ENCODE measurements at places on chromosomes 2 and 18.

DNA sequence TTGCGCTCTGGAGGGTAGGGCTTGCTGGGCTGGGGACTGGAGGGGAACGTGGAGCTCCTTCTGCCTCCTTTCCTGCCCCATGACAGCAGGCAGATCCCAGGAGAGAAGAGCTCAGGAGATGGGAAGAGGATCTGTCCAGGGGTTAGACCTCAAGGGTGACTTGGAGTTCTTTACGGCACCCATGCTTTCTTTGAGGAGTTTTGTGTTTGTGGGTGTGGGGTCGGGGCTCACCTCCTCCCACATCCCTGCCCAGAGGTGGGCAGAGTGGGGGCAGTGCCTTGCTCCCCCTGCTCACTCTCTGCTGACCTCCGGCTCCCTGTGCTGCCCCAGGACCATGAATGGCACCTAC, 4.3 kb downstream of the GPR35 start:
- no peak for DNase-seq

DNA sequence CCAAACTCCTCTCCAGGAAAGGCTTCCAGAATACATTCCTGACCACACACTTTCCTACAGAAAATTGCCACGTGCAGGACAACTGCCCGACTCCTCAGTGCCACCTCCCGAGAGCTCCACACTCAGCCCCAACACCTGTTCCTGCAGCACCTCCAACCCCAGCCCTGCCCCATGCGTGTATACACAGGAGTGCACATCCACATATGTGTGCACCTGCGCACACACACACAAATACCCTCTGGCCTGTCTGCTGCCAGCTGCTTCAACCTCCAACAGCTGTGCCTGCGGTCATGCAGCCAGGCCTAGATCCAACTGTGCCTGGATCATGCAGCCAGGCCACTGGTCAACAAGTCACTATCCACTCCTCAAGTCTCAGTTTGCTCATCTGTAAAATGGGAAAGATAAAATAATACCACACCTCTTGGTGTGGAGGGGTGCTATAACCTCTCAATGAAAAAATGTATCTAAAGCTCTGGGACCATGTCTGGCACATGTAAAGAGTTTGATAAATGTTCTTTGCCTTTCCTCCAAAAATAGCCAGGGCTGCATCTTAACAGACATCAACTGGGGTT, 152.1 kb upstream of the ID2 start:
- DNase-seq = no peak

GRCh38 chr2:227153307-227153706, 10.7 kb downstream of the COL4A4 start:
- no peak for DNase-seq

DNA sequence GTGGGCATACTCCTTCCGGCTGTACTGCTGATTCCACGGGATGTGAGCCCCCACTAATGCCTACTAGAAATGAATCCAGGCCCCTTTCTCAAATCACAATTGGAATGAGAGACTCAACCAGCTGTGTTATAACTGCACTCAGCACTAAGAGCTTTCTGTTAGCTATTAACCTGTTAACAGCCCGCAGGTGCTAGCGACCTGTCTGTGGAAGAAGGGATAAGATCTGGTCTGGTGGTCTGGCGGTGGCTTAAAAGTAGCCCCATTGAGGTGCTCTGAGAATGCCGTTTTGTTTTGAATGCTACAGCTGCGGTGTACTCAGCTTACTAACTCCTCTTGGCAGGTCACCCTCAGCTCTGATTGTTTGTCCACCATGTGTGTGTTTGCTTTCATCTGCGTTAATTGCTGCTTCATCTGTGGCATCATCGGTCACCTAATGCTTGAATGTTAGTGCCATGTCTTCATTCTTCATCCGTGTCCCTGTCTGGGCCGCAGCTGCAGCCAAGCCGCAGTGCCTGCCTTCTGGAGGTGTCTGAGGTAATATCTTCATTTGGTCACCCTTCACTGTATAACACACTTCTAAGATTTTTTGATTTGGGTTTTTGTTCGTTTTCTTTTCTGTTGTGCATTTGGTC, 16.3 kb downstream of the RAB12 start:
- DNase-seq = no peak

GRCh38 chr2:100766806-100767205, 53.1 kb upstream of the NPAS2 start:
- no peak for DNase-seq

DNA sequence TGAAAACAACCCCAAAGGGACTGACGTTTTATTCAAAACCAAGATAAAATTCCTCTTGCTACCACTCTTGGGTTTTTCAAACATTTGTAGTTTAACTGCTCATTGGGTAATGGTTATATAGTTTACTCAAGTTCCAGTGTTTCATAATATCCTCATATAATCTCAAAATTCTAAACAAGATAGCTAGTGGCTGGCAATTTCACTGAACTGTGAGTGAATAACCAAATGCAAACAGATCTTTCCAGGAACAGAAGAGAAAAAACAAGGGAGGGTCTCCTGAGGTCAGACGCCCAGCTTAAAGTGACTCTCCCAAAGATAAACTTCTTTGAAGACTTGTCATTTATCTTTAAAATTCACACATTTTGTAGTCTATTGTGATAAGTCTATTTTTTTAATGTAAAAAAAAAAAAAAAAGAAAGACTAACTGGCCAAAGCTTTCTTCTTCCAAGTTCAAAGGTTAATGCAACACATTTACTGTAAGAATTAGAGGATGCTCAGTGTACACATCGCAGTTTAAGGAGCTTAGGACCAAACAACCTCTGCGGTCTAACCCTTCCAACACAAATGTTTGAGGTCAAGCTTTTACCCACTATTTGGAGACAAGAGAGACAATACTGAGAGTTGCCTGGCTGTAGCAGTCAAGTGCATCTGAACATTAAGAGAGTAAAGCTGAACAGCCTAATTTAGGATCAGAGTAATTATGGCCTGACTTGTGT, 26.6 kb downstream of the LPIN2 start:
- DNase-seq = no peak

- DNase-seq = peak; percentile 9
These were observed 8.2 kb upstream of the SMARCAL1 start for GRCh38 chr2:216404010-216404618.

DNA sequence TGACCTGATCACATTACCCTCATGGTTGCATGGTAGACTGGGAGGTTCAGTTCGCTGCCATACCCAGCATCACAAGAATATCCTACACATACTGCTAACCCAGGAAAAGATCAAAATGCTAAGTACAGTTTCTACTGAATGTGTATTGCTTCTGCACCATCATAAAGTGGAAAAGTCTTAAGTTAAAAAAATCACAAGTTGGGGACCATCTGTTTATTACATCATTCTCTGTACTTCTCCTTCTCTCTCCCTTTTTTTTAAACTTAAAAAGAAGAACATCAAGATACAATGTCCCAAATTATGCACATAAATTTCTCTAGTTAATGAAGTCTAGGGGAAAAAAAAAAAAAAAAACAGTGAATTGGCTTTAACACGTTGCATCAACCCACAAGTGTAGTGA, 43.3 kb downstream of the NBAS start:
- no peak for DNase-seq

GRCh38 chr2:127139766-127140165, 32.8 kb upstream of the BIN1 start:
- no peak for DNase-seq

GRCh38 chr2:128746356-128746755, 427.7 kb upstream of the HS6ST1 start:
- DNase-seq = no peak

GRCh38 chr2:235746257-235746934, 252.6 kb downstream of the AGAP1 start:
- peak; percentile 35 for DNase-seq

GRCh38 chr2:230582851-230583283, 129.8 kb upstream of the CAB39 start:
- DNase-seq = peak; percentile 43

DNA sequence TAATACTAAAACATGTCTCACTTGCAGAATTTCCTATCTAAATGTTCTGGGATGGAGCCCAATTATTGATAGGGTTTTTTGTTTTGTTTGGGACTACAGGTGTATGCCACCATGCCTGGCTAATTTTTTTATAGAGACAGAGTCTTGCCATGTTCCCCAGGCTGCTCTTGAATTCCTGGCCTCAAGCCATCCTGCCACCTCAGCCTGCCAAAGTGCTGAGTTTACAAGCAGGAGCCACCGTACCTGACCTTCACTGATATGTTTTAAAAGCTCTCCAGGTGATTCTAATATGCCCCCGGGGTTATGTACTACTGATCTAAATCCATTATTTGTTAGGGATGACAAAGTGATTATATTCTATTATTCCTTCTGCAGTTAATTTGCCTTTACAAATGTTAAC, 2.2 kb downstream of the ELAC1 start:
- DNase-seq = no peak

- DNase-seq = no peak
These were observed 52.5 kb downstream of the MARCHF4 start for GRCh38 chr2:216319771-216320170.

DNA sequence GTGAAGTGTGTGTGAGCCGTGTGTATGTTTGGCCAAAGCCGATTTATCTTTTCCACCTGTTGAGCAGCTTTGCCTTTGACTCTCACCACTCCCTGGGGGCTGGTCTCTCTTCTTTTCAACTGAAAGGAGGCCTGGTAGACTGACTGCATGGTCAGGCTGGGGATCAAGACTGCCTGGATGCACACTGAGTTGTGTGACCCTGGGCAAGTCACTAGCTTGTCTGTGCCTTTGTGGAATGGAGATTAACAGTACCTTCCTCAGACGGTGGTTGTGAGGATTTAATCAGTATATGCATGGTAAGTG, 85.5 kb downstream of the TANC1 start:
- no peak for DNase-seq

DNA sequence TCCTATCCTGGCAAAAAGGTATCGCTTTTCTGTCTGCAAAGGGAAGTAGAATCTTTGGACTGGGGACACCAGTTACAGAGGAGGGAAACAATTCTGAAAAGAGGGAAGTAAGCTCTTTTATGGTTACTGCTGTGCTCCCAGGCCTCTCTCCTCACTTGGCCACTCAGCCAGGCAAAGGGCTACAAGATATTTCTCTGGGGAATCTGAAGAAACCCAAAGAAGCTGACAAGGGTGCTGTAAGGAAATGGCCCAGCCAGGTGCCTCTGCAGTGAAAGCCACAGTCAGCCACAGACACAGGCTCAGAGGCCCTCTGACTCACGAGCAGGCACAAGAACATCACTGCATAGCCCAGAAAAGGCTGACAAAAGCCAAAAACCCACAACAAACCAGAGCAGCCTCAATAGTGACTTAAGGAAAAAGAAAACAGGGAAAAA, 5.8 kb downstream of the HDLBP start:
- peak; percentile 39 for DNase-seq

DNA sequence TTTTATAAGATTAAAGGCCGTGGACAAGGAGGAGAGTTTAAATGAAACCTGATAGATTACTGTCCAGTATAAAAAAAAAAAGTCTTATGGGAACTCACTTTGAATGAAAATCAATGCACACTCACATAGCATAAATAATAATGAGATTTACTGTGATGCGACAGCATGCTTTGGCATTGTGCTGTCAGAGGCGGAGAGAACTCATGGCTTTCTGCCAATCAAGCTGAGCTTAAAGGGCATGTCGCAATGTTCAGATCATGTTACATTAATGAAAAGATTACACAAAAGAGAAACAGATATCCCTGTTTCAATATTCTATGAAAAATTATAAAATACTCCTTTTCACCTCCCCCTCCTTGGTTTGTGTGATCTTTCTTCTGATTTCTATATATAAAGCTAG, 310.8 kb downstream of the ERBB4 start:
- DNase-seq = no peak

- DNase-seq = no peak
These were observed 39.0 kb upstream of the HDAC4 start for GRCh38 chr2:239439754-239440315.

GRCh38 chr2:196105951-196106350, 37.3 kb upstream of the DNAH7 start:
- DNase-seq = no peak

GRCh38 chr18:6211174-6211504, 203.6 kb downstream of the L3MBTL4 start:
- no peak for DNase-seq

GRCh38 chr2:120226316-120226715, 3.1 kb upstream of the TMEM185B start:
- DNase-seq = no peak

DNA sequence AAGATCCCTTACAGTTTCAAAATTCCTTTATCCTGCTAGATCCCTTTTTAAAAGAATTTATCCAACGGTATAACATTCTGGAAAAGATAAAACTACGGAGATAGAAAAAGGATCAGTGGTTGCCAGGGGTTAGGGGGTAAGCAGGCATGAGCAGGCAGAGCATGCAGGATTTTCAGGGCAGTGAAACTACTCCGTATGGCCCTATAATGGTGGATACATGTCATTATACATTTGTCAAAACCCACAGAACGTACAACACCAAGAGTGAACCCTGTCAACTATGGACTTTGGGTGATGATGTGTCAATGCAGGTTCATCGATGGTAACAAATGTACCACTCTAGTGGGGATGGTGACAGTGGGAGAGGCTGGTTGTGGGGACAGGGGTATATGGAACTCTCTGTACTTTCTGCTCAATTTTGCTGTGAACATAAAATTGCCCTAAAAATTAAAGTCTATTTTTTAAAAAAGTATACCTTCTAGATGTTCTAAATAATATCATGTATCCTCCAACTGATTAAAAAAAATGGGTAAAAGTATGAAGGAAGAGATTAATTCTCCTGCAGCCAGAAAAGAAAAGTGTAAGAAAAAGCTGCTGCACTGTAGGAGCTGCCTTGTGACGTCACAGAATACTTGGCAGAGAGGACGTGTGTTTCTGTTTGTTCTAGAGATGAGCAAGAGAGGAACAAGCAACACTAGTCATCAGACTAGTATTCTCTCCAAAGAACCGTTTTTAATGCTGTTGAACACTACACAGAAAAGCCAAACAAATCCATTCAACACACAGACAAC, 23.6 kb downstream of the ANKRD44 start:
- no peak for DNase-seq

GRCh38 chr2:65345631-65346030, 86.8 kb downstream of the SPRED2 start:
- DNase-seq = no peak

DNA sequence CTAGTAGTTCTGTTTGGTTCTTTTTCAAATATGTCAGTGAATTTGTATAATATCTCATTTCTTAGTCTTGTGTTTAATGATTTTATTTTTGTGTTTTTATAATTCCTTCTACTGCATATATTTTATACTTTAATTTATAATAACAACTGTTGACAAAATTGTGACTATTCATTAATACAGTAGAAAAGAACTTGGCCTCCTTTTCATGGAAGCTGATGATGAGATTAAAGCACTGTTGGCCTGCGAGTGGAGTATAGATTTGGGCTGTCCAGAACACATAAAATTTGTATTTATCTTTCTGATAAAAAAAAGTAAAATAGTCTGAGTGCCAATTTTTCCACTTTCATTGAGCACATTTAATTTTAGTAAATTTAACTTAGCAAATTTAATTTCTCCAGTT, 12.1 kb downstream of the CFLAR start:
- no peak for DNase-seq

DNA sequence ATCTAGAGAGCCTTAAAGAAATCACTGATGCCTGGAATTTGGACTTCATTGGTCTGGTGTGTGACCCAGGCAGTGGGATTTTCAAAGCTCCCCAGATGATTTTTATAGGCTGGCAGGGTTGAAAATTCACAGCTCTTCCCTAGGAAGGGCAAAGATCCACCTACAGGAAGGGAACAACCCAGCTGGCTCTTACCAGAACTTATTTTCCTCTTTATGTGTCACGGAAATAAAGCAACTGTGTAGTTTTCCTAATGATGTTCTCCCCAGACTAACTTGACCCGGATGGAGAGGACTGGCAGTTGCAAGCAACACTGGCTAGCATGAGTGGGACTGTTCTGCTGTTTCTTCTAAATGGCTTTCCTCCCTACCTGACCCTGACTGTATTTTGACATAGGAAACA, 235.6 kb downstream of the ALPK2 start:
- no peak for DNase-seq

All from GM18507 (cell line).